ENCODE measurements at places on chromosomes 3 and 15. TPM values are rescaled to one million over a fixed set of nuclear protein-coding genes. Genes with fewer than 3 reads are reported as not detected.

CP gene
- not detected for total RNA-seq

BLM gene
- total RNA-seq, result 68.7 TPM

- no peaks in the 10 kb centered on the region for H3K4me1 ChIP-seq
- H3K27ac ChIP-seq, result no peak overlapping the region
- H3K27me3 ChIP-seq, result no peaks in the 10 kb centered on the region
- no peak for DNase-seq
Measured at GRCh38 chr15:42592716-42593115, 17.3 kb downstream of the STARD9 start.

TMCO5A gene
- total RNA-seq, result not detected

GRCh38 chr3:196175116-196175625, 36.0 kb downstream of the ZDHHC19 start:
- H3K36me3 ChIP-seq, result no peaks in the 10 kb centered on the region
- H3K27ac ChIP-seq, result no peak overlapping the region
- DNase-seq, result no peak
- H3K4me1 ChIP-seq, result peaks cover 22% of the 10 kb centered on the region

DNAJA4 gene
- 39.6 TPM for total RNA-seq

IL17RD gene
- total RNA-seq, result 0.14 TPM

- no peak overlapping the region for H3K4me3 ChIP-seq
- DNase-seq, result no peak
- H3K27ac ChIP-seq, result no peak overlapping the region
Measured at GRCh38 chr3:177371146-177371545, 173.9 kb upstream of the TBL1XR1 start.

GRCh38 chr3:39126532-39127071, 19.1 kb downstream of the TTC21A start:
- no peaks in the 10 kb centered on the region for H3K36me3 ChIP-seq
- H3K27me3 ChIP-seq, result no peaks in the 10 kb centered on the region
- DNase-seq, result peak; percentile 65
- H3K4me3 ChIP-seq, result no peak overlapping the region
- no peak overlapping the region for H3K27ac ChIP-seq
- H3K4me1 ChIP-seq, result peaks cover 18% of the 10 kb centered on the region

TGM5 gene
- not detected for total RNA-seq

GRCh38 chr3:60829058-60829457, 422.2 kb downstream of the FHIT start:
- H3K27ac ChIP-seq, result no peak overlapping the region
- no peaks in the 10 kb centered on the region for H3K27me3 ChIP-seq
- no peak for DNase-seq
- no peak overlapping the region for H3K4me3 ChIP-seq
- no peaks in the 10 kb centered on the region for H3K36me3 ChIP-seq
- H3K4me1 ChIP-seq, result no peaks in the 10 kb centered on the region

GRCh38 chr3:11172096-11172690, 17.9 kb downstream of the HRH1 start:
- no peak overlapping the region for H3K27ac ChIP-seq
- no peak for DNase-seq
- H3K4me1 ChIP-seq, result no peaks in the 10 kb centered on the region
- H3K4me3 ChIP-seq, result no peak overlapping the region
- peaks cover 3% of the 10 kb centered on the region for H3K27me3 ChIP-seq
- H3K36me3 ChIP-seq, result no peaks in the 10 kb centered on the region

CLDND1 gene
- 208 TPM for total RNA-seq

GRCh38 chr15:39364721-39365120, 216.2 kb upstream of the THBS1 start:
- H3K4me3 ChIP-seq, result no peak overlapping the region
- no peak for DNase-seq
- H3K27me3 ChIP-seq, result peaks cover 8% of the 10 kb centered on the region
- H3K4me1 ChIP-seq, result no peaks in the 10 kb centered on the region
- H3K36me3 ChIP-seq, result no peaks in the 10 kb centered on the region
- H3K27ac ChIP-seq, result no peak overlapping the region

- H3K27ac ChIP-seq, result no peak overlapping the region
- no peaks in the 10 kb centered on the region for H3K36me3 ChIP-seq
- H3K4me1 ChIP-seq, result no peaks in the 10 kb centered on the region
- H3K4me3 ChIP-seq, result no peak overlapping the region
- peaks cover 6% of the 10 kb centered on the region for H3K27me3 ChIP-seq
- peak; percentile 73 for DNase-seq
Measured at GRCh38 chr15:78308422-78309032, 9.1 kb upstream of the SKIC8 start.

GRCh38 chr3:24494618-24495325, at the start of gene THRB:
Gene THRB (minus strand): TSS chr3:24494850.
- H3K4me3 ChIP-seq, result no peak within 1 kb of the TSS
- peaks cover 39% of the 10 kb centered on the region for H3K27me3 ChIP-seq
- H3K4me1 ChIP-seq, result no peaks in the 10 kb centered on the region
- DNase-seq, result no peak
- no peak within 1 kb of the TSS for H3K27ac ChIP-seq

DNA sequence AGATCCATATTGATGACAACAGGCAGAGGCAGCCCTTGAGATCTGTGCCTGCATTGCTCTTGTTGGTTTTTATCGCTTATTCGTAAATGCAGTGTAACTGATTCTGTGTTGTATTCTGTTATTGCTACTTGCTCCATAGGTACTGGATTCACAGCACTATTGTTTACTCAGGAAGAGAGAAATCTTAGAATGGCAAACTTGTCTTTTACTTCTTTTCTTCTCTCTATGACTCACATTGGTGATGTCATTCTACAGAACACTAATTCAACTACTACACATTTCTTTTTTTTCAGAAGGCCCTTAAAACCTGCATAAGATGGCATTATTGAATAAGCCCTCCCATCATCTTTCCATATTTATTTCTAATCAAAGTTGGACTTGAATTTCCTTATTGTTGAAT, 201.0 kb upstream of the GBE1 start:
- no peak overlapping the region for H3K27ac ChIP-seq
- H3K4me3 ChIP-seq, result no peak overlapping the region
- no peak for DNase-seq
- H3K27me3 ChIP-seq, result no peaks in the 10 kb centered on the region
- H3K36me3 ChIP-seq, result no peaks in the 10 kb centered on the region

CPNE4 gene
- not detected for total RNA-seq

GRCh38 chr3:40358454-40358853, 28.5 kb upstream of the ENTPD3 start:
- no peaks in the 10 kb centered on the region for H3K36me3 ChIP-seq
- H3K4me3 ChIP-seq, result no peak overlapping the region
- H3K27me3 ChIP-seq, result peaks cover 22% of the 10 kb centered on the region

- no peaks in the 10 kb centered on the region for H3K4me1 ChIP-seq
- no peak overlapping the region for H3K4me3 ChIP-seq
- DNase-seq, result no peak
Measured at GRCh38 chr15:42964476-42964875, 43.9 kb upstream of the TTBK2 start.

GRCh38 chr15:74180881-74181602, 7.5 kb downstream of the ISLR start:
- DNase-seq, result no peak
- H3K36me3 ChIP-seq, result no peaks in the 10 kb centered on the region
- no peak overlapping the region for H3K4me3 ChIP-seq
- H3K4me1 ChIP-seq, result no peaks in the 10 kb centered on the region

DNA sequence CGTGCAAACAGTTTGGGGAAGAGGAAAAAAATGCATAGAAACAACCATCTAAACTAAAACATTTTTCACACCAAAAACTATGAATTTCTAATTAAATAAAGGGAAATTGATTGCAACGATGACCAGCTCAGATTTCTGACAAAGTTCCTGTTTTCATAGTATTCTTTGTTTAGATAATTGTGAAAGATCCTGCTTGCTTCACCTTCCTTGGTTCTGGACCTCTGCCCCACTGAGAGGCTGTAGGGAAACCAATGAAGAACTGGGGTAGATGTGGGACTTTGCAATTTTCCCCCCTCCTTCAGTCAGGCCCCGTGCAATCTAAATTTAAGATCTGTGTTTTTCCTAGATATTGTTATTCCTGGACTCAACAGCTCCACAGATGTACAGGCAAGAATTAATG, 13.8 kb upstream of the TEX264 start:
- H3K4me3 ChIP-seq, result no peak overlapping the region
- no peaks in the 10 kb centered on the region for H3K27me3 ChIP-seq
- H3K4me1 ChIP-seq, result no peaks in the 10 kb centered on the region
- peaks cover 41% of the 10 kb centered on the region for H3K36me3 ChIP-seq
- no peak for DNase-seq
- no peak overlapping the region for H3K27ac ChIP-seq

DNA sequence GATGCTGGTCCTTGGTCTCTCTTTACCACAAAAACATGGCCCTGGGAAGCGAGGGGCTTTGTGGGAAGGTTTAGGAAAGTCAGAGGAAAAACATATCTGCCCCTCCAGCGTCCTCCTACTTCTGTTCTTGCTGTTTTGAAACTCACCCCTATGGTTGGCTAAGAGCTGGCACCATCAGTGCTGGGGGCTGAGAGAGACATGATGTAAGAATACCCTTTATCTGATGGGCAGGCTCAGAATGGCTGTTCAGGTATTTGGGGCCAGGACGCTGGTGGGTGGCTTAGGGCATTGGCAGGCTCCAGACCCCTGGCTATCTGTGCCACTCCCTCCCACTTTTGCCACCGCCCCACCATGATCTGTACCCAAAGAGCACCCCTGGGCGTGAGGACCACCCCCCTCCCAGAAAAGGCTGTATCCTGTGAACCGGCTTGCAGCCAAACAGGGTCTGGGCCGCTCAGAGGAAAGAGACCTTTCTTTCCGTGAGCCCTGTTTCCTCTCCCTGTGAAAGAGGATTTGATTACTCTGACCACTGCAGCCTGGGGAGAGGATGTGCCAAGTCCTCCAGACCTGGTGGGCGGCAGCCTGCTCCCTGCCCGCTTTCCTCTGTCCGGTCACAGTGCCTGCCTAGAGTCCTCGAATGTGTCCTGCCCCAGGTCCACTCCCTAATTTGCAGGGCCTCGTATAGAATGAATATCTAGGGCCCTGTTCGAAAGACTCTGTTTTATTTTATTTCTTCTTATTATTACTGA, 61.3 kb upstream of the SLC6A6 start:
- H3K4me1 ChIP-seq, result no peaks in the 10 kb centered on the region
- H3K27me3 ChIP-seq, result no peaks in the 10 kb centered on the region

TERB2 gene
- total RNA-seq, result not detected

GRCh38 chr3:64612082-64612860, 75.5 kb downstream of the ADAMTS9 start:
- H3K27me3 ChIP-seq, result no peaks in the 10 kb centered on the region
- H3K27ac ChIP-seq, result no peak overlapping the region
- no peaks in the 10 kb centered on the region for H3K36me3 ChIP-seq
- H3K4me3 ChIP-seq, result no peak overlapping the region
- no peaks in the 10 kb centered on the region for H3K4me1 ChIP-seq

MKRN2OS gene
- total RNA-seq, result not detected

GRCh38 chr3:159798951-159799350, 189.7 kb upstream of the IL12A start:
- no peaks in the 10 kb centered on the region for H3K4me1 ChIP-seq
- H3K27me3 ChIP-seq, result peaks cover 2% of the 10 kb centered on the region
- DNase-seq, result no peak
- no peaks in the 10 kb centered on the region for H3K36me3 ChIP-seq
- H3K4me3 ChIP-seq, result no peak overlapping the region

DNA sequence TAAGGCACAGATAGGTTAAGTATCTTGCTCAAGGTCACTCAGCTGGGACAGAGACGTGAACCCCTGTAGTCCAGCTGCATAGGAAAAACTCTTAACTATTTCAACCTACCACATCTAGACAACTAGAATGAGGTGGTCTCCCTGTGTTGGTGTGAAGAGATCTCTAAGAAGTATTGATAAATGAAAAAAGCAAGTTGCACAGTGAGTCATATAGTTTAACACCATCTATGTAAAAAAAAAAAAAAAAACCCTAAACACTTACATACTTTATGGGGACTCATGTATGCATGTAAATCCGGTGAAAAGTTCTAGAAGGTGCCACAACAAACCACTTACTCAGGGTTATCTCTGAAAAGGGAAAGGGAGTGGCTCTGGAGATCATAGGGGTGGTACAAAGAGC, 185.5 kb downstream of the SATB1 start:
- H3K4me3 ChIP-seq, result no peak overlapping the region
- H3K4me1 ChIP-seq, result peaks cover 6% of the 10 kb centered on the region
- H3K36me3 ChIP-seq, result no peaks in the 10 kb centered on the region
- peaks cover 23% of the 10 kb centered on the region for H3K27me3 ChIP-seq
- H3K27ac ChIP-seq, result no peak overlapping the region

GRCh38 chr3:2915826-2916225, 194.3 kb downstream of the IL5RA start:
- no peaks in the 10 kb centered on the region for H3K36me3 ChIP-seq
- peaks cover 5% of the 10 kb centered on the region for H3K27me3 ChIP-seq
- H3K27ac ChIP-seq, result no peak overlapping the region
- DNase-seq, result no peak
- H3K4me1 ChIP-seq, result no peaks in the 10 kb centered on the region

DNA sequence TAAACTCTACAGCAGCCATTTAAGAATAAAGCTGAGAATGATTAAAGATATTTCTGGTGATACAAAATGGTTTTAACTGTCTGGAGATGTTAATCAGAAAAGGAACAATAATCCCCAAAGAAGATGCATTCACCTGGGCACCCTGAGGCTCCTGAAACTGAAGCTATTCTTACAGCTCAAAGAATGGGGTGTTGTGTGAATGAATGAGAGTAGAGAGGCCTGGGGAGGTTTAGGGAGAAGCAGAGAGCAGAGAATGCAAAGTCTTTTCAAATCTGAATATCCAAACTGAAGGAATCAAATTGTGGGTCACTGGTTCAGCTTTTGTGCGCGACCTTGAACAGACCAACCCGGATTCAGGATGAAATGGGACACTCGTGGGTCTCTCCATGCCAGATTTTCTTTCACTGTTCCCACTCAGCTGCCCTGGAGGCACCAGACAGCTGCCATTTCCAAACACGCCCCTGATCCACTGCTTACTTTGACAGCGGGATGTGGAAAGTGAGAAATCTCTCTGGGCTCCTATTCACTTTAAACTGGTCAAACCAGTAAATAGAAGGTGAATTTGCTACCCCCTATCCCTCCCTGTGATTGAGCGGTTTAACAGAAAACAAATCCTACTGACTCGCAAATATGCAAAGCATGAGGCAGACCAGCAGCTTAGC, 485.5 kb upstream of the THBS1 start:
- no peak overlapping the region for H3K4me3 ChIP-seq
- H3K4me1 ChIP-seq, result no peaks in the 10 kb centered on the region
- H3K36me3 ChIP-seq, result no peaks in the 10 kb centered on the region
- H3K27me3 ChIP-seq, result peaks cover 6% of the 10 kb centered on the region
- no peak overlapping the region for H3K27ac ChIP-seq

DNA sequence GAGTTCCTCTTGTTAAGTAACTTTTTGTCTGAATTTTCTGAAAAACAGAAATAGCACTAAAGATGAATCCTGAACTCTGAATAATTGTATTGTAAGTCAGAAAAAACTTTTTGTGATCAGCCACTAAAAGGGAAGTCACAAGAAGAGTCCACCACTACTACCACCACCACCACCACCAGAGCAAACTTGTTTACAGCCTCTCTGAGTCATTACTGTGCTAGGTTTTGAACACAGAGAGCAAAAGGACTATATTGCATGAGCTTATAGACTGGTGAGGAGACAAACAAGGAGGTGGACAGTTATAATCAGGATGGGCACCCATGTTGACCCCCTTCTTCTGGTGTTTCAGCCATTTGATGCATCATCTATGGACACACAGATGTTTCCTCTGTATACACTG, 141.7 kb downstream of the IL5RA start:
- H3K27ac ChIP-seq, result no peak overlapping the region
- H3K4me1 ChIP-seq, result no peaks in the 10 kb centered on the region
- DNase-seq, result no peak
- peaks cover 15% of the 10 kb centered on the region for H3K27me3 ChIP-seq
- H3K36me3 ChIP-seq, result no peaks in the 10 kb centered on the region

GRCh38 chr3:69231929-69232440, 109.6 kb upstream of the LMOD3 start:
- H3K36me3 ChIP-seq, result no peaks in the 10 kb centered on the region
- peaks cover 15% of the 10 kb centered on the region for H3K4me1 ChIP-seq
- H3K4me3 ChIP-seq, result no peak overlapping the region
- no peaks in the 10 kb centered on the region for H3K27me3 ChIP-seq

ALDH1A2 gene
- 0.19 TPM for total RNA-seq

All from activated CD4-positive, alpha-beta memory T cell treated with anti-CD3 and anti-CD28 coated beads for 36 hours (primary cell).